Stimulated activated CD8-positive, alpha-beta memory T cell treated with anti-CD3 and anti-CD28 coated beads, Interleukin-7, amount 100 ng/mL, for 1 hour (primary cell): ENCODE measurements at places on chromosomes 16 and 17.

DNA sequence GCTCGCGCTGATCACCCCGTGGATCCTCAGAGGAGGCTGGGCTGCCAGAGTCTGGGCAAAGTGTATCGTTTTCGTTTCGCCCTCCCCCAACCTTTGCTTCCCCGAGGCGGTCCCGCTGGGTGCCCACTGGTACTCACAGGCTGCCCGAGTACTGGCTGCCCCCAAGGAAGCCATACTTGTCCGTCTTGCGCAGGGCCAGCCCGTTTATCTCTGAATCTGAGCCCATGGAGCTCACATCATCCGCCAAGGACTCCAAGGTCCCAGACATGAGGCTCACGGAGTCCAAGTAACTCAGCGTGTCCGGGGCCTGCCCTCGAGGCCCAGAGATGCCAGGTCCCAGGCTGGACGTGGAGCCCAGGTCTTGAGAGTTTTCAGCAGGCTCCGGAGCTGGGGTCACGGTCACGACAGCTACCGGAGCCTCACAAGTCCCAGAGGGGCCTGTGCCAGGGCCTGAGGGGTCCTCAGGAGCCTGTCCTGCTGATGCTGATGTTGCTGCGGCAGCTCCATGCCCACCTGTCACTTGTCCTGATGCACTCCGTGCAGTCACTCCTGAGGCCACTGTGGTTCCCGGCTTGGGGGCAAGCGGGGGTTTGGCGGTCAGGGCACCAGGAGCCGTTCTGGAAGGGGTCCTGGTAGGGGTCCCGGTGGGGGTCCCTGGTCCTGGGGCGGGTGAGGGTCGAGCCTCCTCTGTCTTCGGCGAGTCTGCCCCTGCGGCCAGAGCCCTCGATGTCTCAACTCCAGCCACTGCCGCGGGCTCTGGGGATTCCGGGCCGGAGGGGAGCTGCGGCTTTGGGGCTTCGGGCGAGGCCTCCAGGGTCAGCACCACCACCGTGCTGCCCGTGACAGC, 980 bp downstream of the TBC1D10B start:
- no peak for DNase-seq

DNA sequence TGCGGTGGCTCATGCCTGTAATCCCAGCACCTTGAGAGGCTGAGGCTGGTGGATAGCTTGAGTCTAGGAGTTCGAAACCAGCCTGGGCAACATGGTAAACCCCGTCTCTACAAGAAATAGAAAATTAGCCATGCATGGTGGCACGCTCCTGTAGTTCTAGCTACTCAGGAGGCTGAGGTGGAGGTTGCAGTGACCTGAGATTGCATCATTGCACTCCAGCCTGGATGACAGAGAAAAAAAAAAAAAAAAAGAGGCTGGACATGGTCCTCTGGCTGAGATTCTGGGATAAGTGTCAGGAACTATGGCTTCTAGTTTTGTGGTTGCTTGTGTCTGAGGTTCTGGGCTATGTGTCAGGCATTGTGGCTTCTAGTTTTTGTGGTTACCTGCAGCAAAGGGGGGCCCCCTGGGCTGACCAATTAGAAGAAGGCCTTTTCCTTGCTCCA, 7.0 kb downstream of the KSR1 start:
- DNase-seq = no peak

- peak; percentile 45 for DNase-seq
Observed at GRCh38 chr16:27237219-27238015, 31.2 kb downstream of the NSMCE1 start.

DNA sequence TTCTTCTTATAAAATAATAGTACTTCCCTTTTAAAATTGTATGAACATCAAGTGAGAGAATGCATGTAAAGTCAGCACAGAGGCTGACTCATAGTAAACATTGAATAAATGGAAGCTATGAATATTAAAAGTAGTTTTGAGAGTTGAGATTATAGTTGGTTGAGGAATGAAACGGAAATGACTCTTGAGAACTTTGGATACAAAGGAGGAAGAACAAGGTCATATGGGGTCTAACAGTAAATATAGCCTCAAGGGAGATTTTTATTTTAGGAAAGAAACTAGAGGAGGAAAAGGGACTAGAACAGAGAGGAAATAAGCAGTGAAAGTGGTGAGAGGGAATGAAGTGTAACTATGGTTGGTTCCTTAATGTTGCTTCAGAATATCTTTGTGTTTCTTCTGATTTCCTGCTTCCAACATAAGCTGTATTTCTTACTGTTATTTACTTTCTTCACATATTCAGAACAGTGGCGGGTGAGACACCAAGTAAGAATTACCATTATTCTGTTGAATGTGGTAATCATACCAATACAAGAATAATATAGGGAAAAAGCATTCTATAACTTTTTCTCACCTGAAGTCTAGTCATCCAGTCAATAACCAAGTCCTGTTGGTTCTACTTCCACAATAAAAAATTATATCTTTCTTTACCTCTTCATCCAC, 165.1 kb downstream of the CHD9 start:
- no peak for DNase-seq

GRCh38 chr17:79937391-79938335, 98.0 kb downstream of the TBC1D16 start:
- DNase-seq = no peak

DNA sequence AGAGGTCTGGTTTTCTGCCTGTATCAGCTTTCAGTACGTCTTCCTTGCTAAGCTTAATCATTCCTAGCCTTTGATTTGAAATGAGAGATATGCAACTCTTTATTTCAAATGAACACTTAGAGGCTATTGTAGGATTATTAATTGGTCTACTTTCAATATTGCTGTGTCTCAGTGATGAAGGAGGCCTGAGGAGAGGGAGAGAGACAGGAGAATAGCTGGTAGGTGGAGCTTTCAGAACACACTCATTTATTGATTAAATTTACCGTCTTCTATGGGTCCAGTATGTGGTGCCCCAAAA, 187.0 kb downstream of the BCAS3 start:
- DNase-seq = no peak

- DNase-seq = no peak
Observed at GRCh38 chr16:51876601-51876875, 670.4 kb downstream of the TOX3 start.
